ENCODE measurements at places on chromosomes 2 and 18.

DNA sequence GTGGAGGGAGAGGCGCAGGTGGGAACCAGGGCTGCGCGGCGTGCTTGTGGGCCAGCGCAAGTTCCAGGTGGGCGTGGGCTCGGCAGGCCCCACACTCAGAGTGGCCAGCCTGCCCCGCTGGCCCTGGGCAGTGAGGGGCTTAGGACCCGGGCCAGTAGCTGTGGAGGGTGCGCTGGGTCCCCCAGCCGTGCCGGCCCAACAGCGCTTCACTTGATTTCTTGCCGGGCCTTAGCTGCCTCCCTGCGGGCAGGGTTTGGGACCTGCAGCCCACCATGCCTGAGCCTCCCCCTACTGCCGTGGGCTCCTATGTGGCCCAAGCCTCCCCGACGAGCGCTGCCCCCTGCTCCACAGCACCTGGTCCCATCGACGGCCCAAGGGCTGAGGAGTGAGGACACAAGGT is 1636.9 kb upstream of the SLC39A10 start:
- DNase-seq: no peak

- DNase-seq: no peak
Observed at GRCh38 chr2:6782517-6783237, 83.0 kb downstream of the CMPK2 start.

- no peak for DNase-seq
Observed at GRCh38 chr2:13524492-13524891, 807.8 kb downstream of the TRIB2 start.

DNA sequence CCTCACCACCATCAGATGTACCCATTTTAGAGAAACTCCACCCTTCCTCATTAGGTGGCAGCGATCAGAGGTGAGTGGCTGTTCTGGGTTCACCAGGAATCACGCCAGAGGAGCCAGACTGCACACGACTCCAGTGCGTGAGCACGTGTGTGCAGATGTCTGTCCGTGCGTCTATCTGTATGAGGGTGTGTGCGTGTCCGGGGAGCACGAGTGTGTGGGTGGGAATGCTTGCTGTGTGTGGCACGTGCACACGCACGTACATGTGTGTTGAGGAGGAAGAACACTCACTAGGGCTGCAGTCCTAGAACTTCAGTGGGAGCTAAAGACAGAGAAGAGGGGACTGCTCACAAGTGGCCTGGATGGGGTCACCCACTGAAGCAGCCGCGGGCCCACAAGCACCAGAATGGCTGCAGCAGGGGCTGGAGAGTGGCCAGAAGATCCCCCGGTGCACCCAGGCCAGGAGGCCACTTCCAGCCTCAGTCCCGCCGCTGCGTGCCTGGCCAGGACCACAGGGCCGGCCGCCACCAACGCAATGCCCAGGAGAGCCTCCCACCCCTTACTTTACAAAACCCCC is 13.9 kb downstream of the HDAC4 start:
- DNase-seq: no peak

GRCh38 chr2:33340280-33340679 is 136.2 kb upstream of the RASGRP3 start:
- no peak for DNase-seq

DNA sequence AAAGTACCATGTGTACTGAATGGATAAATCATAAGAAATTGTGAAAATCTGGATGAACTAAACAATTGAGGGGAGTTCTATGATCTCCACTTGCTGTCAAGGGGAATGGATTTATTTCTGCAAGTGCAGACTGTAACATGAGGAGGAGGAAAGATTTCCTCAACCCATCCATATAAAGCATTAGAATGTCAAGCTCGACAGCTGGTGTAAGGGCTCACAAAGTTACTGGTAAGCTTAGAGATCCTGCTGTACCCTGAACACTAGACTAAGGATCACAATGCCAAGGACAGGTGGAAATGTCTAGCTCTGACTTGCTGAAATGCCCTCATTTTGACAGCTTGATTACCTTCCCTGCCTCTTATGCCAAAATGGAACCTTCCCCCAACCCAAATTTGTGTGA is 125.3 kb downstream of the TCF4 start:
- no peak for DNase-seq

GRCh38 chr18:70200286-70200685 is 5.2 kb downstream of the RTTN start:
- no peak for DNase-seq

DNA sequence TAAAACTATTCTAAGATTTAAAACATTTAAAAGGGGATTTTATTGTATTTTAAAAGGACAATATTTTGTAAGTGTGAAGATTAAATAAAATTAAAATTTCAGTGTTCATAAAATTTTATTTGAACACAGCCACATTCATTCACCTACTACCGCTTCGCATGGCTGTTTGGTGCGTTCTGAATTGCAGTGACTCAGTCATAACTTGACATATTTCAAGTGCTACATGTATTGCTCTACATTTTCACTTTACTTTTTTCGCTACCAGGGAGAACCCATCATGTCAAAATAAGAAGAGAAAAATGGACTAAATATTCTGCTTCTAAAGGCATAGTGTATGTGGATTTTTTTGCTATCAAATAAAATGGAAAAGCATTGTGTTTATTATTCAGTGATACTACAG is 8.7 kb downstream of the PTH2R start:
- DNase-seq: no peak

DNA sequence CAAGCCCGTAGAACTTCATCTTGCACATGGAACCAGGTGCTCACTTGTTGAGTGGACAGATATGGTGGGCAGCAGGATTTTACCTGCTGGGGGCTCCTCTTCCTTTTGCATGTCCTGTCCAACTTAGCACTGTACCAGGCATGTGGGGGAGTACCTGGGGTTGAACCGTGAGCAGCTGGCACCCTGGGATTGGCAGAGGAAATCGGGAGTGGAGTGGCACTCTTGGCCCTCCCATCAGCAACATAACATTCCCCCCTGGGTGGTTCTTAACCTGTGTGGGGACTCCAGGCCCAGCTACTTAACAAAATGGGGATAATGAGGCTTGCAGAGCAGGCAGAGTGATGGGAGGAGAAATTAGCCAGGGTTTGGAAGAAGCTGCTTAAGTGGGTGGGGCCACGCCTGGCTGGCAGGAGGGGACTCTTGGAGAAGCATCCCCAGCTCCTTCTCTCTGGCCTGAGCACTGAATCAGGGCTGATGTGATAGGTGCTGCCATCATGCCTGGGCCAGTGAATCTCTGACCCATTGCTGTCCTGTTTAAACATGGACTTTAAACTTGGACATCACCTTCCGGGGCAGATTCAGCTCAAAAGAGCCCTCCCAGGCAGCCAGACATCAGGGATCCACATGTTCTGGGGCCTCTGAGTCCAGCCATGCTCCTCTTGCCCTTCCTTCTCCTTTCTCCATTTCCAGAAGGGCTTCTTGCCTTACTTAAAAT is 15.5 kb downstream of the FOSL2 start:
- DNase-seq: no peak

- DNase-seq: no peak
Observed at GRCh38 chr2:28652217-28652616, 99.4 kb upstream of the PPP1CB start.

DNA sequence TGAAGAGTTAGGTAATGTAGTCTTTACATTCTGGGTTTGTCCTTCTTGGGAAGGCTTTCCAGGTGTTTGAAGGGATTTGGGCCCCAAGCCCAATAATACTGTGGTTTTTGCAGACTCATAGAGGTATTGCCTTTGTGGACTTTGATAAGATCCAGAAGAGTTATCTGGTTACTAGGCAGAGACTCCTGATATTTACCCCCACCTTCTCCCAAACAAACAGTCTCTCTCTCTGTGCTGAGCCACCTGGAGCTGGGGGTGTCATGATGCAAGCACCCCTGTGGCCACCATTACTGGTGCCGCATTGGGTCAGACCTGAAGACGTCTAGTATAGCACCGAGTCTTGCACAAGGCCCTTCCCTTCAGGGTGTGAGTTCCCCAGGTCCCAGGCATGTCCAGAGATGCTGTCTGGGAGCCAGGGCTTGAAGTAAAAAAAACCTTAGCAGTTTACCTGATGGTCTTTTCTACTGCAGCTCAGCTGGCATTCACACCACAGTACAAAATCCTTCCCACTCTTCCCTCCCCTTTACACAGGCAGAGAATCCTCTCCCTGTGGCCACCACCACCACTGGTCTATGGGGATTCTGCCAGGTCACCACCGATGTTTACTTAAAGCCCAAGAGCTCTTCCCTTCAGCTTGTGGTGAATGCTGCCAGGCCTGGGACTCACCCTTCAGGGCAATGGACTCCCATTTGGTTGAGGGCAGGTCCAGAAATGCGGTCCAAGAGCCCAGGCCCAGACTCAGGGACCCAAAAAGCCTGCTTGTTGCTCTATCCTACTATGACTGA is 22.2 kb upstream of the FAM228A start:
- no peak for DNase-seq

DNA sequence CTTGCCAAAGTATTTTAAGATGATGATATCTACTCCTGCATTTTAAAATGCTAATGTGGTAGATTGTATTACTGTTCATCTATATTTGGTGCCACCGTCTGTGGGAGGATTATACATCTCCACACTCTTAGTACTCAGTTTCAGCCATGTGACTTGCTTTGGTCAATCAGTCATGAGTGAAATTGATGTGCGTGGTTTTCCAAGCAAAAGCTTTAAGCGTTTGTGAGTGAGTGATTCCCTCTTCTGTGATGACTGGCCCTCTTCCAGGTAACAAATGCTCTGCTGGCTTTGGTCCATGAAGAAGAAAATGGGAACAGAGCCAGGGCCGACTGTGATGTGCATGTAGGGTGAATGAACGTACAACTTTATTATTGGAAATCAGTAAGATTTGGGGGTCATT is 330.4 kb downstream of the LPIN1 start:
- no peak for DNase-seq

GRCh38 chr2:218999021-218999880 is 6.0 kb upstream of the CRYBA2 start:
- DNase-seq: no peak

DNA sequence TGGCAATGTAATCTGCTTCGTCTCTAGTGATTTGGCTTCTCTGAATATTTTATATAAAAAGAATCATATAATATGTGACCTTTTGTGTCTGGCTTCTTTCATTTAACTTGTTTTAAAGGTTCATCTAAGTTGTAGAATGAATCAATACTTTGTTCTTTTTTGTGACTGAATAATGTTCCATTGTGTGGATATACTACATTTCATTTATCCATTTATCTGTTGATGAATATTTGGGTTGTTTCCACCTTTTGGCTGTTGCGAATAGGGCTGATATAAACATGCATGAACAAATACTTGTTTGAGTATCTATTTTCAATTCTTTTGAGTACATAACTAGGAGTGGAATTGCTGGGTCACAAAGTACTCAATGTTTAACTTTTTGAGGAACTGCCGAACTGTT is 63.8 kb upstream of the TNP1 start:
- DNase-seq: no peak

DNA sequence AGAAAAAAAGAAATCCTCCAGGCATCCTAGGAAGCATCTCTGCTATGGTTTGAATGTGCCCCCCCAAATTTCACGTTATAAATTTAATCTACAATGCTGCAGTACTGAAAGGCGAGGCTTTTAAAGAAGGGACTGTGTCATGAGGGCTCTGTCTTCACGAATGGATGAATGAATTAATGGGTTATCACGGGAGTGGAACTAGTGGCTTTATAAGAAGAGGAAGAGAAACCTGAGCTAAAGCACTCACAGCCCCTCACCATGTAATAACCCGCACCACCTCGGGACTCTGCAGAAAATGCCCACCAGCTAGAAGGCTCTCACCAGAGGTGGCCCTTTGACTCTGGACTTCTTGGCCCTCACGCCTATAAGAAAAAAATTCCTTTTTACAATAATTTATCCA is 27.6 kb downstream of the RNU4ATAC start:
- DNase-seq: no peak

DNA sequence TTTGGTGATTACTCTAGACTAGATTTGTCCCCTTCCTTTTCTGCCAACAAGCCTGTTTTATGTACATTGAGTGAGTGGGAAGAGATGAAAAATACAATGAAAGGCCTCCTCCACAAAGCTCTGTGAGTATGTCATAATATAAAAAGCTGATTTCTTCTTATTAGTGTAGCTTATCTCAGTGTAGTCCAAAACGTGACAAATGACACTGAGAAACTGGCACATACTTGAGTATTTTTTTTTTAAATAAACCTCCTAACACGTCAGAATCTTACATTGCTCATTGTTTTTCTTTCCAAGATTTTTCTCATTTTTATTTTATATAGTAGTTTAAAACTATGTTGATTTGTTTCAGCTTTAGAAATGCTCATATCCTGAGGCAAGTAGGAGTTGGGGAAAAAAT is 17.9 kb upstream of the FIGN start:
- DNase-seq: no peak

Measured in neural crest cell (in vitro differentiated cells).